ENCODE measurements at places on chromosomes 4 and X.

- peak; percentile 57 for DNase-seq
Observed at GRCh38 chr4:90318193-90318592, 191.0 kb downstream of the CCSER1 start.

DNA sequence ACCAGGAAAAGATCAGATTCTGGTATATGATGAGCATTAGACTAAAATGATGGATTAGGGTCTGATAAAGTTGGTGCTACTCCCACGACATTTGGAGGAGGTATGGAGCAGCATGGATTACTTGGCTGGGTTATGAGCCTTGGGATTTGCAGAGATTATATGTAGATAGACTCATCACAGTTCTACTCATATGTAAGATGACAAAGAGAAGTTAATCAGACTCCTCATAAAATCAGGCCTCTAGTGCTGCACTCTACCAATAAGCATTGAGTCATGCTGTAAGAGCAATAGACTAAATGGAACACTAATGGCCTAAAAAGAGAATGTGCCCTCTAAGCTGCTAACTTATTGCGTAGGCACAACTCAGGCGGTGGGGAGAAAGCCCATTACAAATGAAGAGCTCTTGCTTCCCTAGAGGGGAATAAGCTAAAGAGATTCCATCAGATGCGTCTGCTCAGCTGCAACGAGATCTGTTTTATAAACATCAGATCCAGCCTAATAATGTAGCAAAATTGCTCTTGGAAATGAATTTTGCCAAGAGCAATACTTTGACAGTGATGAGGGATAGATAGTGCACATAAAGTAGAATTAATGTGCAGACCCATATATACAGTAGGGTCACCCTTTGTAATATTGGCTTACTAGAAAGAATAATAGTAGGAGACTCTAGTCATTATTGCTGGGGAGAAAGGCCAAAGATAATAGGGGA, 17.5 kb downstream of the LIAS start:
- no peak for DNase-seq

DNA sequence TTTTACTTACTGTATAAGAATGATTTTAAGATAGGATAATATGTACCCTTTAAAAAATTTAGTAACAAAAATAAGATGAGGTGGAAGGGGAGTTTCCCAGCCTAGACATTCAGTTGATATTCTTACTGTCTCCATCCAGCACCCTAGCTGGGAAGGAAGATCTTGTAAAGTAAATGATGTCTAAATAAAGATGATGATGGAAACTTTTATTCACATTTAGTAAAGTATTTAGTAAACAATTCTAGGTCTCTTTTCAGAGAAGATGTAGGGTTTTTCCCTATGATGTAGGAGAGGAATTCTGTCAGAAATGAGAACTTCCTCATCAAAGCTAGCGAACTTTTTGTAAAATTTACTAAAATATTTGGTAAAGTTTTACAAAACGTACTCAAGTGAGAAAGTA, 136.8 kb downstream of the RAPGEF2 start:
- DNase-seq: no peak

DNA sequence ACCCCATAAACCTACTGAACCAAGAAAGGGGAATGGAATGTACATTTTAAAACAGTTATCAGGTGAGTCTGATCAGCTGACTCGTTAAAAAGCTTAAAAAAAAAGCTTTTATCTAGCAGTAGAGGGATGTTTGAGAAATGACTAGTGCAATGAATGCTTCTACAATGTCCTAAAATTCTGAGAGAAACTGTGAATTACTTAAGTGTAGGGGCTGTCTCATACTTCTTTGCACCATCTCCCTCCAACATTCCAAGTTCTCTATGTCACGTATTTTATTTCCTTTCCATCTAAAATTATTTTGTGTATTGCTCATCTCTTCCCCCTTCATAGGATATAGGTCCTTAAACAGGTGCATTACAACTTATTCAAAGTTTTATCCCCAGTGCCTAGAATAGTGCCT, 11.9 kb upstream of the AREG start:
- DNase-seq: no peak

- no peak for DNase-seq
Observed at GRCh38 chr4:151583157-151583914, 174.4 kb downstream of the FHIP1A start.

DNA sequence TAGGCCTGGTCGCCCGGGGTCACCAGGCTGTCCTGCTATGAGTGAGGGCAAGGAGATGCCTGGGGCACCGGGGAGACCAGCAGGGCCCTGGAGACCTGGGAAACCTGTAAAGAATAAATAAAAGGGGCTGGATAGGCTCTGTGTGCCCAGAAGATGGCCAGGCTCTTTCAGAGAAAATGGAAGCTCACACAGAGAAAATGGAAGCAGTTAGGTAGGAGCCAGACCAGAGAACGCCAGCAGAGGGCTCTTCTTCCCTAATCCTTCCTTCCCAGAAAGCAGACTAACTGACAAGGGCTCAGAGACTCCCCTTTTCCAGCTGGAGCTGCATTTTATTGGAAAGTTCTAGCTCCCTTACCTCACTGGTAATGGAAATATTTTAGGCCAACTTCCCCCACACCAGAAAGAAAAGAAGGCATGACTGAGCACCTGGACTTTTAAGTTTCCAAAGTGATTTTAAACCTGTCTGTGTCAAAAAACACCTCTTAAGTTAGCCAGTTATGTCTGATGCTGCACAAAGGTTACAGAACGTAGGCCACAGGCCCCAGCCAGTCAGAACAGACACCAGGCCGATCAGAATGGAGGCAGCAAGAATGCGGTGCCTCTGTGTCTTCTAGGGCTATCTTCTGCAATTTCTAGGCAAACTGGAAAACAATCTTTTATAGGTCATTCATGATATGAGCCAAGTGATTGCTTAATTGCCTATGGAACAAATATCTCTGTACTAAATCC, 74.0 kb downstream of the ATG4A start:
- DNase-seq: peak; percentile 29

DNA sequence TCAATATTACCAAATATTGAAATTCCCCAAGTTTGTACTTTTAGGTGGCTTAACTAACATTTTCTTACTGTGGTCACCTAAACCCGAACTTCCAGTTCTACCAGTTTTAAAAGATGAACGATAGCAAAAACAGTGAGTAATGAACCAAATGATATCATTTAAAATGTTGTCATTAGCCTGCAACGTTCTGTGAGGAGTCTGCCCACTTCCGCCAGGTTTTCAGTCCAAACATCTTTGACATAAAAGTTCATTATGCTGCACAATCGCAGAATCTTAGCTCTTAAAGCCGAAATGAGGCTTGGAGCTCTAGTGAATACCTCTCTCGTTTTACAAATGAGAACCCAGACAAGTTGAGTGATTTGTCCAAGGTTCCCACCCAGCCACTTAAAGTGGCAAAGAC, 762 bp downstream of the PIGA start:
- DNase-seq: peak; percentile 29

DNA sequence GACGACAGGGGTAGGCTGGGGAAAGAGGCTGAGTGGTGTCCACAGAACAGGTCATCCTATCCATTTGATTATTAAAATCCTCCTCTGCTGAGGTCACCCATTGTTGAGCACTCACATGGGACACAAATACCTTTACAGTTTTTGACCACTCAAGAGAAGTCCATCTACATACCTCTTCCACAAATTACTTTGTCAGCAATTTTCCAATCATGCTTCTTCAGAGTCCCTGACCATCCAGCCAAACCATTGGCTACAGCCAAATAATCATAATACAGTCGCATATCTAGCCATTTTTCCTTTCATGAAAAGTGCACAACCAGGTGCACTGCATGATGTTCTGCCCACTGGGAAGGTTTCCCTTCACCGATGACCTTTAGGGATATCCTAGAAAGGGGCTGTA, 407.4 kb downstream of the TEX13C start:
- DNase-seq: no peak

DNA sequence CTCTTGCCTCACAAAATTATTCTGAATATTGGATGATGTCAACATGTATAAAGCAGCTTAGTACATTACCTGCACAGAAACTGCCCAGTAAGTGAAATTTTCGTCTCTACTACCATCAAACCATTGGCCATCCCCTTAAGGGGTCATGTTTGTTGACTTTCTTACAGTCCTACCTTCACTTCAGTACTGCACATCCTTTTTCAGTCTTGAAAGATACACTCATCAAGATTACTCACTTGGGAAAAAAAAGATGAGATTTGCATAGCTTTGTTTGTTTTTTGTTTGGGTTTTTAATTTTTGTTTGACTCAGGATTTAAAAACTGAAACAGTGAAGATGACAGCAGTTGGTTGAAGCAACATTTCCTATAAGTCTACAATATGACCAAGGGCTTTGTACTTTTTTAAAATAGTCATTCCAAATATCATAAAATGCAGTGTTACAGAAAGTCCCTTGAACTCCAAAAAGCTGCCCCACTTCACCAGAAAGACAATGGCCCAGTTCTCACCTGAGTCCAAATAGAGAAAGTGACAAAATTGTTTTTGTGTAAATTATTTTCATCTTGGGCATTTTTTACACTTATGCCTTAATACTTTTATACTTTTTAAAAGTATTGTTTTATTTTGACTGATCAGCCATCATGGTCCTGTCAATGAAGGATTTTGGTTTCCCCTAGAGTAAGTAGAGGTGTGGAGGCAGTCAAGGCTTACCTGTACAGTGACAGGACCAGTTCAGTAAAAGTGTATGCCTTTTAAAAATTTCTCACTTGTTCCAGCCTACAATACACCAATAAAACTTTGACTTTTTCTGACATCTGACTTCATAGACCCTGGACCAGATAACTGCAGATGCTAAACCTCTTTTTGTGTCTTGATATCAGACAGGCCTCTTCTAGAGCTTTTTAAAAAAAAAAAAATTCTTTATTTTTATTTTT, 59.7 kb upstream of the EDA2R start:
- no peak for DNase-seq

DNA sequence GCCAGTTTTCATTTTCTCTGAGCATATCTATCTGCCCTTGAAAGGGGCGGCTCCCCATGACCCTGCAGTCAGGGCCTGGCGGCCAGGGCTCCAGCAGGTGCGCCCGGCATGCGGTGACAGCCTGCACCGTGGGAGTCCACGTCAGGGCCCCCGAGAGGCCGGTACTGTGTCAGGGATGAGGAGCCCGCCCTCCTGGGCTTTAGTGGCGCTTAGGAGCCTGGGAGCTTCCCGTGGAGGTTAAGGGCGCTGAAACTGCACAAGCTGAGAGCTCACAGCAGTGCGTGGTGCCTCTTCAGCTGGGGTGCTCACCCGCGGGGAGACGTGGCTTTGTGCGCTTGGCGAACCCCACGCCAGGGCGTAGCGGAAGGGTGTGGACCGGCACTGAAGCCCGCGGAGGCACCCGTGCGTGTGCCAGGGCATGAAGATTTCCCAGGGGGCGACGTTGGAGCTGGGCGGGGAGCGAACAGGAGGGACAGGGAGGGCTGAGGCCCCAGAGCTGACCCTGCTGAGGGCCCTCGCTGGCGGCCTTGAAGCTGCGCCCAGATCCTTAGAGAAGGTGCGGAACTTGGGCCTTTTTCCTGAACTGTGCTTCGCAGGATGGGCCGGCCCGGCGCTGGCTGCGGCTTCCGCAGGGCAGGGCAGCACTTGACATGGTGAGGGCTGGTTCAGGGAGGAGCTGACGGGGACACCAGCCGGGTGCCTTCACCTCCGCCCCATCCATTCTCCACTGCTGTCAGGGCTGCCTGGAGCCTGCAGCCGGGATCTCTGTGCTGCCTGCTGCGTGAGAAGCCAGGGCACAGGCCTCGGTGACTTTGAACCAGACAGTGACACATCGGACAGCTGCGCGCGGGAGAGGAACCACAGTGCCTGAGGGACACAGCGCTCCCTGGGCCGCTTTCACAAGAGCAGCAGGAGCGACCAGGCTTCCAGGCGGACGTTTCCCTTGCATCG, 32.9 kb downstream of the HTT-AS start:
- DNase-seq: peak; percentile 71

GRCh38 chr4:23036921-23037495, 344.3 kb downstream of the GBA3 start:
- DNase-seq: no peak

DNA sequence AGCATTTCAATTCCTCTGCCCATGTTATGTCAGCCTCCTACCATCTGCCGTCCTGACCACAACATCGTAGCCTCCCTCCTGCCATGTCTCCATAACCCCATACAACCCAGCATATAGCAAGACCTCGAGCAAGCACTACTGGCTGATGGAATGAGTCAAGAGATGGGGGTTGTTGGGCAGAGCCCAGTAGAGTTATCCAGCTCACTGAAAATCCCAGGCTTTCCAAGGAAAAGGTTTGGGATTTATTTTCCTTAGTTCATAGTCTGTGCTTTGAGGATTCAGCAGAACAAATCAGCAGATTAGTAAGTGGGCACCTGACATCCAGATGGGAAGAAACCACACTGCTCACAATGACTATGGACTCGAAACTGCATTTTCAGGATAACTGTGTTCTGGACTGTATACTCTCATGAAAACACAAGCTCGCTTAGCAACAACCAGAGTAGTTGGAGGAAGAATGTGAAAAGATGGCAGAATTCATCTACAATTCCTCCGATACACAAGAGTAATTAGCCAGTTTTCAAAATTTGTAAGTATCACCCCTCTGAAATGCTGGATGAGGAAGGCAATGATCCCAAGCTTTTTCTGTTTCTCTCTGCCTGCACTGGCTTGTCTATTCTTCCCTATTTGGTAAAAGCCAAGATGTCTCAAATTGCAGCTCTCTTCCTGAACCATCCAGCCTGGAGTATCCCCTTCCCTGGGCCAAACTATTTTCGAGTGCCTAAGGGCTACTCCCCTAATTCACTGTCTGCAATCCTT, 186.2 kb upstream of the TBL1X start:
- peak; percentile 48 for DNase-seq

GRCh38 chrX:42399632-42400024, 378.3 kb downstream of the PPP1R2C start:
- DNase-seq: no peak

GRCh38 chr4:7429601-7430078, 5.1 kb downstream of the PSAPL1 start:
- no peak for DNase-seq

GRCh38 chr4:14641871-14642270, 360.4 kb upstream of the CPEB2 start:
- DNase-seq: no peak

GRCh38 chr4:156495836-156496235, 475.8 kb downstream of the PDGFC start:
- DNase-seq: no peak

DNA sequence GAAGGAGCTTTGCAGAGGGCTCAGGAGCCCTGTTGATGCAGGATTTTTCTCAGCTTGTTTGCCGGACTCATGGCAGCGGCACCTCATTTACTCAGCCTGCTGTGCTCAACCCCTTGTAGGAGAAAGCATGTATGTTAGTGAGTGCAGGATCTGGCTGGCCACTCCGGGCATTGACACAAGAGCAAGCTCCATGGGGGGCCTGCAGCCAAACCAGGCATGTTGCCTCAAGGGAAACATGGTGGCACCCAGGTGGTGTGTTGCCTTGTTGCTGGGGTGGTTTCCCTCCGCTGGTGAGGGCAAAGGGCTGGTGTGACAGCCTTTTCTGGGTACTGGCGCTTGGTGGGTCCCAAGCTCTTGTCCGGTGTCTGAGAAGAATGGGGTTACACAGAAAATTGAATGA, 189.3 kb upstream of the ANXA3 start:
- no peak for DNase-seq

- DNase-seq: no peak
Observed at GRCh38 chrX:63330681-63331080, 20.5 kb downstream of the SPIN4 start.

GRCh38 chr4:170226288-170226687, 136.5 kb upstream of the AADAT start:
- no peak for DNase-seq

Data from AG10803 (cell line).